Thoracic aorta (tissue), 2 donors: ENCODE measurements at places on chromosomes 1 and 21.
A peak's percentile ranks its signal among the peaks of the same experiment; 100 is the strongest.

- peaks cover 5% of the 10 kb centered on the region for H3K36me3 ChIP-seq
- DNase-seq: no peak
- no peaks in the 10 kb centered on the region for H3K27me3 ChIP-seq
- peak overlapping the region; percentile 59 for H3K27ac ChIP-seq
- H3K4me1 ChIP-seq: peaks cover 13% of the 10 kb centered on the region
- no peak overlapping the region for H3K4me3 ChIP-seq
These were observed 21.6 kb downstream of the TCEA3 start for GRCh38 chr1:23403038-23403336.

- peak overlapping the region; percentile 49 for H3K4me3 ChIP-seq
- peaks cover 11% of the 10 kb centered on the region for H3K4me1 ChIP-seq
- H3K36me3 ChIP-seq: no peaks in the 10 kb centered on the region
- H3K27me3 ChIP-seq: peaks cover 30% of the 10 kb centered on the region
- H3K27ac ChIP-seq: no peak overlapping the region
- DNase-seq: no peak
These were observed 10.4 kb downstream of the BARHL2 start for GRCh38 chr1:90706437-90707362.

- H3K4me3 ChIP-seq: no peak overlapping the region
- no peaks in the 10 kb centered on the region for H3K27me3 ChIP-seq
- no peak for DNase-seq
- H3K27ac ChIP-seq: no peak overlapping the region
These were observed 9.2 kb downstream of the ZNF692 start for GRCh38 chr1:248849637-248850036.

DNA sequence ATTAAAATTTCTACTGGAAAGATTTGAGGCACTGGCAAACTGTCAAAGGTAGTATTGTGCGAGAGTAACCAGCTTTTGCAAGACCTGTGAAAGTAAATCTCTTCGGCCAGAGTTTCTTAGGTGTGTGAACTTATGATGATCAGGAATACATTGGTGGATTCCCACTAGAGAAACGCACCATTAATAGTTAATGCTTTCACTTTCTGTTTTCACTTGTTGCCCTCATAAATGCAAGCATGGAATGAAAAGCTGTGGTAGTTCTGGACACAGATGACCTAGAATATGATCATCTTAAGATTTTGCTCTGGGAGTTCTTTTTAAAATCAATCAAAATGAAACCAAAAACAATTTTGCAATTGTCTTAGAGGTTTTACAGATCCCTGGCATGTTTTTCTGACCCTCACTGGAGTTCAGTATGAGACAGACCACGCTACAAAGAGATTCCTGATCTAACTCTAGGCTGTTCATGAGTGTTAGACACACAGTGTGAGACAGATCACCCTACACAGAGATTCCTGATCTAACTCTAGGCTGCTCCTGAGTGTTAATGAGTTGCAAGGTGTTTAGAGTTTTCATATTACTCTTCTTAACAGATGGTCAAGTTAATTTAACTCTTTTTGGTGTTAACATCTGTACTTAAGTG lies 98.8 kb downstream of the SDCCAG8 start:
- H3K36me3 ChIP-seq: no peaks in the 10 kb centered on the region
- DNase-seq: no peak
- H3K4me1 ChIP-seq: no peaks in the 10 kb centered on the region
- H3K4me3 ChIP-seq: peak overlapping the region; percentile 49

DNA sequence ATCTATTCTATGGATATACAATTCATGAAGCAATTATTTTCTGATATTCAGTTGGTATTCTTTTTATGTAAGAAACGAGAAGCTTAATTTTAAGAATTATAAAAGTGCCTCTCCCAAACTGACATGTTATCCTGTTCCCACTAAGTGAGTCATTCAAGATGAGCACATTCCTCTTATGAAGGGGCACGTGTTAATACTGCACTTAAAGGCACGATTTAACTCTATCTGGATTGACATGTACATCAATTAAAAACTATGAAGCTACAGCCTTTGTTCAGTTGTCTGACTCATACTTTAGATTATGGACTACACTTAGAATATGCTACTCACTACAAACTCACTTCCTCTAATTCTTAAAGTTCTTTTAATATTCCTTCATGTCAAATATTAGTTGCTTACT lies 111.6 kb downstream of the CYYR1 start:
- no peaks in the 10 kb centered on the region for H3K36me3 ChIP-seq
- H3K4me1 ChIP-seq: no peaks in the 10 kb centered on the region
- no peak overlapping the region for H3K27ac ChIP-seq
- no peak overlapping the region for H3K4me3 ChIP-seq

- peaks cover 25% of the 10 kb centered on the region for H3K4me1 ChIP-seq
- no peaks in the 10 kb centered on the region for H3K27me3 ChIP-seq
These were observed 126.6 kb downstream of the C1orf21 start for GRCh38 chr1:184513421-184513820.

DNA sequence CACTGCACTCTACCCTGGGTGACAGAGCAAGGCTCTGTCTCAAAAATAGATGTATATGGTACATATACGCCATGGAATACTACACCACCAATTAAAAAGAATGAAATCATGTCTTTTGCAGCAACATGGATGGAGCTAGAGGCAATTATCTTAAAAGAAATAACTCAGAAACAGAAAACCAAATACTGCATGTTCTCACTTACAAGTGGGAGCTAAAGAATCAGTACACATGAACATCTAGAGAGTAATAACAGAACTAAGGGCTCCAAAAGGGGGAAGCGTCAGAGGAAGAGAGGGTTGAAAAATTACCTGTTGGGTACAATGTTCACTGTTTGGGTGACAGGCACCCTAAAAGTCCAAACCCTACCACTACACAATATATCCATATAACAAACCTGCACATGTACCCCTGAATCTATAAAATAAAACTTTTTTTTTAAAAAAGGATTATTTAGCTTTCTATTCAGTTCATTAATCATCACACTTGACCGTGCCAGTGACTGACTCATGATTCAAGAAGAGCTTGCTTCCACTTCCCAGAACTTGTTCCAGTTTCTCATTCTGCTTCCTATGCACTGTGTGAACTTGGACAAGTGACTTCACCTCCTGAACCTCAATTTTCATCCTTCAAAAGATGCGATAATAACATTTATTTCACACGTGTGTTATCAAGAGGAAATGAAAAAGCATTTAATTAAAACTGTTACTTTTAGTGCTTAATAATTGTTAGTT lies 109.6 kb downstream of the PLPP3 start:
- peaks cover 6% of the 10 kb centered on the region for H3K4me1 ChIP-seq
- no peak for DNase-seq
- H3K27ac ChIP-seq: no peak overlapping the region
- H3K36me3 ChIP-seq: no peaks in the 10 kb centered on the region
- H3K4me3 ChIP-seq: no peak overlapping the region

DNA sequence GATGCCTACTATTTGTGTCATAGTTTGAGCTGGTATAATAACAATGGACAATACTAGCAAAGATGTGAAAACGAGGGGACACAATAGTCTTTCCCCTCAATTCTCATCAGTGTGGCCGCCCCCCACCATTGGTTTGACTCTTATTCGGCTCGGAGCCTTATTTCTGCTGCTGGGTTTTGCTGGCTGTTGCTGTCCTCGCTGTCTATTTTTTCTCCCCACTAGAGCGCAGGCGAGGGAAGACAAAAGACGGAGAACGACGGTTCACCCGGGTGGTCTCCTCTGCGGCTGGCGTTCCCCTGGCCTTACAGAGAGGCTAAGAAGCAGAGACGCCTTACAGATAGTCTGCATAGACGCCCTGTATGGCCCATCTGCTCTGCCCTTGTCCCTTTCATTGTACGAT lies 19.4 kb downstream of the CLIC6 start:
- H3K36me3 ChIP-seq: no peaks in the 10 kb centered on the region
- no peaks in the 10 kb centered on the region for H3K4me1 ChIP-seq
- no peak overlapping the region for H3K27ac ChIP-seq
- no peak overlapping the region for H3K4me3 ChIP-seq

GRCh38 chr1:99441299-99442095 lies 177.2 kb downstream of the PLPPR4 start:
- H3K27ac ChIP-seq: no peak overlapping the region
- no peaks in the 10 kb centered on the region for H3K4me1 ChIP-seq
- DNase-seq: no peak
- H3K4me3 ChIP-seq: no peak overlapping the region
- no peaks in the 10 kb centered on the region for H3K27me3 ChIP-seq

DNA sequence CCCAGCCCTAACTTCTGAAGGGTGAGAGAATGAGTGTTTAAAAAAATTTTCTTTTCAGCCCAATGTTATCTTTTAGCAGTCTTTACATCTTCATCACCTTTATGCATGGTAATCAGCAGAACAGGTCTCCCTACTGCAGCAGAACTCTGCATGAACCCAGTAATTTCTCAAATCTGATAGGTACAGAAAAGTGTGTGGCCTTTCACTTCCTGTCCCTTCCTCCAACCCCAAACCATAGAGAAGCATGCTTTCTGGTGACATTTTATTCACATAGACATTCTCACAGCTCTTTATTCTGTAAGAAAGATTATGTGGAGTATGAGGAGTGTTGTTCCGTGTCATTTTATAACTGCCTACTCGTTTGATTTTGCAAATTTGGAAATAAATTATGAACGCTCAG lies 68.6 kb downstream of the RPAP2 start:
- no peak overlapping the region for H3K4me3 ChIP-seq
- no peaks in the 10 kb centered on the region for H3K27me3 ChIP-seq
- no peak overlapping the region for H3K27ac ChIP-seq
- DNase-seq: no peak
- H3K4me1 ChIP-seq: no peaks in the 10 kb centered on the region
- H3K36me3 ChIP-seq: peaks cover 10% of the 10 kb centered on the region

DNA sequence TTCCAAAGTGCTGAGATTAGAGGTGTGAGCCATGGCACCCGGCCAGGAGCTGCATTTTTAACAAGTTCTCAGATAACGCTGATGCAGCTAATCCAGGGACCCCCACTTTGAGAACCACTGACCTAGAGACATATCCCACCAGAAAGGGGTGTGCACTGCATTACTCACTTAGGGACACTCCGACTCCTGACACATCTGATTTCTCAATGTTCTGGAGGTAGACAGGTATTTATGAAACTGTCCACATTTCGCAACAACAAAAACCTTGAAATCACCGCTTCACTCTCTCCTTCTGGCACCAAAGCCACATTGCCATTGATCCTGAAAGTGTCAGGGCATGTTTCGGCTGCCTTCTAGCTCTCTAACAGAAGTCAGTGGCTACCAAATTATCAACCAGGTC lies 23.2 kb upstream of the CAMTA1 start:
- H3K27ac ChIP-seq: no peak overlapping the region
- H3K27me3 ChIP-seq: no peaks in the 10 kb centered on the region
- no peaks in the 10 kb centered on the region for H3K36me3 ChIP-seq
- H3K4me1 ChIP-seq: no peaks in the 10 kb centered on the region

DNA sequence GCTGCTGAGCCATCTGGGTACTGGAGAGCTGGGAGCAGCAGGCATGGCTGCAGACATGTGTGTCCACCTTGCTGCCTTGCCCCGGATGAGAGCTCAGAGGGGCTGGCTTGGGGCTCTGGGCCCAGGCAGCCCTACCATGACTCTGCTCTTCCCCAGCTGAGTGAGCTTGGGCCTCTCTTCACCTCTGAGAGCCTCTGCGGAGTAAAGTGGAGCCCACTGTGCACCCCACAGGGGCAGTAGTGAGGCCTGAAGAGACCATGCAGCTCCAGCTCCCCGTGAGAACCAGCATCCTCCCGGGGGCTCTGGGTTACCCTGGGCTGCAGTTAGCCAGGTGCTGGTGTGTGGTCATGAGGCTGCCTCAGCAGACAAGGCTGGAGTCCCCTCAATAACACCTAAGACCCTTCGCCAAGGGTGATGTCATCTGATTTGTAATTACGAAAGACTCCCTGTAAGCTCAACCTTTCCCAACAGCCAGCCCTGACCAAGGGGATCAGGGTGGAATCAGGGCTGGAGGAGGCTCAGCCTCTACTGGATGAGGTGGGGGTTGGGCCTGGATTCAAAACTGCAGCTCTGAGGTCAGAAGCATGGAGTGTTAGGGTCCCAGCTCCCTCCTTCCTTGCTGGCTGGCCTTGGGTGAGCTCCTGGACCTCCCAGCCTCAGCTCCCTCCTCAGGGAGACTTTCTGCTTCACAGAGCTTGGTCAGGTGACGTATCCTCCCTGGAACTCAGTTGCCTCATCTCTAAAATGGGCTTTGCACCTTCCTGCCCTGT lies 308.0 kb downstream of the MATN1 start:
- no peaks in the 10 kb centered on the region for H3K4me1 ChIP-seq
- no peaks in the 10 kb centered on the region for H3K27me3 ChIP-seq
- no peak for DNase-seq
- H3K27ac ChIP-seq: no peak overlapping the region
- H3K36me3 ChIP-seq: no peaks in the 10 kb centered on the region

GRCh38 chr1:232474826-232475225 lies 155.1 kb downstream of the SIPA1L2 start:
- H3K27ac ChIP-seq: no peak overlapping the region
- H3K27me3 ChIP-seq: no peaks in the 10 kb centered on the region
- no peak for DNase-seq
- no peaks in the 10 kb centered on the region for H3K36me3 ChIP-seq
- H3K4me3 ChIP-seq: no peak overlapping the region

DNA sequence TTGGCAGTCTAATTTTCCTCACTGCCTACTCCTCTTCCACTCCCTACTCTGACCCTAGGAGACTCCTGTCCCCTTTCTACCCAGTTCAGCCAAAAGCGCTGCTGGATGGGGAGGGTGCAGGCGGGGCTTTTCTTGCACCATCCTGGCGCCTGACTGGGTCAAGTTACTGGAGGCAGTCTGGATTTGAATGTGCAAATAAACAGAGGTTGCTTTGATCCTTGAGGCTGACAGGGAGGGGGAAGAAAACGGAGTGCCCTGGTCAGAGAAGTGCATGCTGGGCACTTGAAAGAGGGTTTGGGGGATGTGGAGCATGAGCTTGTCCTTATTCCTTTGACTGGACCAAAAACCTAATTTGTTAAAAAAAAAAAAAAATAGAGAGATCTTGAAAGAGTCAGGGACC lies 76.8 kb upstream of the SOX13 start:
- no peak overlapping the region for H3K27ac ChIP-seq
- no peak overlapping the region for H3K4me3 ChIP-seq
- no peak for DNase-seq
- H3K27me3 ChIP-seq: no peaks in the 10 kb centered on the region

DNA sequence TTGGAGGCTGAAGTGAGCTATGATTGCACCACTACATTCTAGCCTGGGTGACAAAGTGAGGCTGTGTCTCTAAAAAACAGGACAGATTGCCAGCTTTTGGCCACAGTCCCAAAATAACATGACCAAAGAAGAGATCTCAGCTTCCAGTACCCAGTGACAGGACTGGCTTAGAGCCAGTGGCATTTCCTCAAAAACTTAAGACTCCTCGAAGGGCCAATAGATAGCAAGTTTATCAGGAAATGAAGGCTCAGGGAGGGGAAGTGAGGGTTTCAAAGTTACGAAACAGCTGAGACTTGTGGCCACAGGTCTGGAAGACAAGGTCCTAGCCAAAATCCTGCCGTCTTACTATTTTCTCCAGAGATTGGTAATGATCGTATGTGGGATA lies 6.3 kb upstream of the TMEM39B start:
- no peaks in the 10 kb centered on the region for H3K27me3 ChIP-seq
- peak; percentile 88 for DNase-seq
- H3K4me1 ChIP-seq: peaks cover 56% of the 10 kb centered on the region
- peak overlapping the region; percentile 26 for H3K4me3 ChIP-seq
